ENCODE measurements at places on chromosomes 12 and 14.

DNA sequence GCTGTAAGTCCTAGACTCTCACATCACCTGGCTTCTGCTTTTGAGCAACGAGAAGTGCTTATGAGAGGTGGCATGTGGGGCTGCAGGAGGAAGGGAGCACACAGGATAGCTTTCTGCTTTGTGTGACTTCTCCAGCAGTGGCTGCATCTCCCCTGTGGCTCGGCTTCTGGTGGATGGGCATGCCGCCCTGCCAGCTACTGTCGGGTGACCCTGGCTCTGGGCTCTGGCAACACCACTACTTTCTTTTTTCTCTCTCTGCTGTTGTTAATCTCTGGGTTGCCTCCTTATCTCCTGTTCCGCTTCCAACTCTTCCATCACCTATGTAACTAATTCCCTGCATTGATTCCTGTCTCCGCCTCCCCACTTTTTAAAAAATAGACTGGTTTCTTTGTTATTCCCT lies 209.1 kb upstream of the DAAM1 start:
- no peak for DNase-seq

- DNase-seq: no peak
These were observed 2.0 kb upstream of the OAS3 start for GRCh38 chr12:112936264-112936663.

GRCh38 chr12:89690925-89691324 lies 17.7 kb downstream of the ATP2B1 start:
- no peak for DNase-seq

- DNase-seq: no peak
These were observed 61.1 kb downstream of the PRMT8 start for GRCh38 chr12:3551976-3552725.

- no peak for DNase-seq
These were observed 145.3 kb downstream of the EGLN3 start for GRCh38 chr14:33805593-33805992.

DNA sequence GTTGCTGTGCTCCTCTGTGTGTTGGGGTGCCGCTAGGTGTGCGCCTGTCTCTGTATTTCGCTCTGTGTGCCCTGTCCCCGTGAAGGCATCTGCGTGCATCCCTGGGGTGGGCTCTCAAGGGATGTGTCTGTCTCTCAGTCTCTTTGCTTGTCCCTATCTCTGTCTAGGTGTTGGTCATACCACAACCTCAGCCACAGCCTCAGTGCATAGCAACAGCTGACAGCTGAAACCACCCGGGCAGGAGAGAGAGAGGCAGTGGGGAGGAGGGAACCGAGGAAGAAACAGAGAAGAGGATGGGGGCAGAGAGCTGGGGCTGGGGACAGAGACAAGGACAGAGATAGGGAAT lies 953 bp upstream of the NXPH4 start:
- no peak for DNase-seq

GRCh38 chr12:117032593-117033381 lies 66.4 kb downstream of the TESC start:
- no peak for DNase-seq

GRCh38 chr14:78764645-78765044 lies 594.5 kb downstream of the NRXN3 start:
- DNase-seq: no peak

- DNase-seq: no peak
These were observed 5.4 kb downstream of the TXNRD1 start for GRCh38 chr12:104220931-104221330.

DNA sequence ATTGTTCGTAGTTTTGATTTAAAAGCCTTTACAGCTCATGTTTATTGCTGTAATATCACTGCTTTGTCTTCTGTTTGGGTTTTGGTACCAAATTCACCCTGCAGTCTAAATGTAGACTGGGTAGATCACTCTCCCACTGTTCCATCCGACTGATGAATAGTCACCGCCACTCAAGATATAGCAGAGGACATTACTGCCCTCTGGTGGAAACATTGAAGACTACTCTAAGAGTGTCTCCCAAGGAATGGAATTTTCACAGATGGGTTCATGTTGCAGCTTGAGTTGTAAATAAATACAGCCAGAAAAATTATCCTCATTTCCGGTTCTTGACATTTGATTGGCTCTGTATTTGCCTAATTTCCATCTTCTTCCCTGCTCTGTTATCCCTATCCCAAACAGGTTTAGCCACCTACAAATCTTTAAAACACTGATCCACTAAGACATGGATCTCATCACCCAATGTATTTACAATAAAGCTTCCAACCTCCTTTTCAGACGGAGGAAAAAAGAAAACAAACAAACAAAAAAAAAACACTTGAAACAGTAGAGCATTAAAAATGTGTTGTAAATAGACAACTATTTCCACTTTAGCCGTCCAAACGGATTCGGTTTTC lies 198.3 kb upstream of the CPNE8 start:
- DNase-seq: no peak

DNA sequence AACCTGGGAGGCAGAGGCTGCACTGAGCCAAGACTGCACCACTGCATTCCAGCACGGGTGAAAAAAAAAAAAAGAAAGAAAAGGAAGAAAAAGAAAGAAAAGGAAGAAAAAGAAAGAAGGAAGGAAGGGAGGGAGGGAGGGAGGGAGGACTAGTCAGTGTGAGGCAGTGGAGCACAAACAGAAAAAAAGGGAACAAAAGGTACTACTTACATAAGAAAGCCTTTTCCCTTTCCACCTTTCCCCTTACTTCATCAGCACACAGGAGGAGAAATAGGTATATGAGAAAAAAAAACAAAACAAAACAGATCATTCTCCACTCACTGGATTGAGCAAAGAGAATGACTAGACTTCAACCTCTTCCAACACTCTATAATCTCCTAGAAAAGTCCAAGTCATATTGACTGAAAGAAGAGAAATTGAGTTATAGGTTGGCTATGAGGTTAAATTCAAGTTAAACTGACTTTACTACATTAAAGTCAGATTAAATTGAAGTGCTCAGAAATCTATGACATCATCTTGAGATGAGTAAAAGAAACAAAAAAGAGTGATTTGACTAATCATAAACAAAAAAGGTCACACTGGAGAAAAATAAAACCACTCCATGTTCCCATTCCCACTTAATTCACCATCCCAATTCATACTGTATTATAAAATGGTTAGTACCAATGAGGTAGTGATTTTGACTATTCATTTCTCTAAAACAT lies 43.6 kb downstream of the NOVA1 start:
- DNase-seq: no peak

GRCh38 chr14:50608302-50608851 lies 48.4 kb downstream of the ATL1 start:
- DNase-seq: no peak

DNA sequence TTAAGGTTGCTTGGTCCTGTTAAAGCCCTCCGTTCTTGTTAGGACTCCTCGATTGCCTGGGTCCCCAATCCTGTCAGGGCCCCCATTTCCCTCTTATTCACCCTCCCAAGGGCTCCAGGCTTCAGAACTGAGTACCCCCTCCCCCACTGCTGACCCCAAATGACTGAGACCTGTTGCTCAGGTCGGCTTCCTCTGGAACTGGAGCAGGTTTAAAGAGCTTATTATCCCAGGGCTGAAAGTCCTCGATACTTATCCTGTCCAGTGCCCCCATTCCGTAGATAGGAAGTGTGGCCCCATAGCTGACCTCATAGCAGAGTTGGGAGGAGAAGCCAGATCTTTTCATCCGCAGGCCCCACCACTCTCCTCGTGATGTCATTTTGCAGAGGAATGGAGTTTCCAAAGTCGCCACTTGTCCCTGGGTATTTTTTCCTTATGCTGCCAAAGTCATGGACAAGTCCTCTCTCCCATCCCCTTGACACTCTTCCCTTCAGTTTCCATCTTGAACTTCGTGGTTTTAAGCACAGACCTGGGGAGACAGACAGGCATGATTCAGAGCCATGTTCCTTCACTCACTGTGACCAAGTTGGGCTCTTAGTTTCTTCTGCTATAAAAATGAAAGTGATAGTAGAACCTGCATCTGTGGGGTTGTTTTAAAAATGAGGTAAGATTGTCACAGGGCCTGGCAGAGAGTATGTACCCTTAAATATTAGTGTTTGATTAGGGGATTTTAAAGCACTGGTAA lies 1.2 kb downstream of the USP30 start:
- no peak for DNase-seq

DNA sequence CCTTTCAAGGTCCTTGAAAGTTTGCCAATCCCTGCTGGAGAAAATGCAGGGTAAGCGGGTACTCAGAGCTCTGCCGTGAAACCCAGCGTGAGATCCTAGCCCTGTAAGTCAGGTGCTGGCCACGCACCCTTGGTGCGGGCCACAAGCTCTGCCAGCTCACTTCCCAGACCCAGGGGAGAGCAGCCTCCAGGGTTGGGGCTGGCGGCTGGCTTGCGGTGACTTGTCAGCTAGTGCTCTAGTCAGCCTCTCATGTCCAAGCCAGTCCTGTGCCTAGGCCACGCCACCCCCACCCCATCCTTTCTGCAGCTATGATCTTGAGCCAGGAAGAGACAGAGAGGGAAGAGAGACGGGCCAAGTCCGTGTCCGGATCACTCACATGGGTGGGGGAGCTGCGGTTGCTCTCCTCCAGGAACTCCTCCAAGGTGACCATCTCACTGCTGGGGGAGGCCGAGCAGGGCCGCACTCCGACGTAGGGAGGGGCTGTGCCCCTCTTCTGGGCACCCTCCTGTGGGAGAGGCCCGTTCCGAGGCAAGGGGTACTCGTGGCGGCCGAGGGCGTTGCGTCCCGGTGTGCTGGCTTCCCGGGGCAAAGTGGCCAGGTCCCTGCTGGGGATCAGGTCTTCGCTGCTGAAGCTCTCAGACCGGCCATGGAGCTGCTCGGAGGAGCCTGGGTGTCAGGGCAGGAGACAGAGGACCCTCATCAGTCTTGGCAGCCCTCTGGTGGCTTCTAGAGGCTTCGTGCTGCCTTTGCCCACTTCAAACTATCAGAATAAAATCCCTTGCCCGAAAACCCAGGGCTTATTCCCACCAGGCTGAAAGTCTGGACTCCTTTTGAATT lies 33.3 kb upstream of the GPR68 start:
- no peak for DNase-seq

GRCh38 chr12:93636708-93637107 lies 40.5 kb upstream of the CRADD start:
- no peak for DNase-seq

DNA sequence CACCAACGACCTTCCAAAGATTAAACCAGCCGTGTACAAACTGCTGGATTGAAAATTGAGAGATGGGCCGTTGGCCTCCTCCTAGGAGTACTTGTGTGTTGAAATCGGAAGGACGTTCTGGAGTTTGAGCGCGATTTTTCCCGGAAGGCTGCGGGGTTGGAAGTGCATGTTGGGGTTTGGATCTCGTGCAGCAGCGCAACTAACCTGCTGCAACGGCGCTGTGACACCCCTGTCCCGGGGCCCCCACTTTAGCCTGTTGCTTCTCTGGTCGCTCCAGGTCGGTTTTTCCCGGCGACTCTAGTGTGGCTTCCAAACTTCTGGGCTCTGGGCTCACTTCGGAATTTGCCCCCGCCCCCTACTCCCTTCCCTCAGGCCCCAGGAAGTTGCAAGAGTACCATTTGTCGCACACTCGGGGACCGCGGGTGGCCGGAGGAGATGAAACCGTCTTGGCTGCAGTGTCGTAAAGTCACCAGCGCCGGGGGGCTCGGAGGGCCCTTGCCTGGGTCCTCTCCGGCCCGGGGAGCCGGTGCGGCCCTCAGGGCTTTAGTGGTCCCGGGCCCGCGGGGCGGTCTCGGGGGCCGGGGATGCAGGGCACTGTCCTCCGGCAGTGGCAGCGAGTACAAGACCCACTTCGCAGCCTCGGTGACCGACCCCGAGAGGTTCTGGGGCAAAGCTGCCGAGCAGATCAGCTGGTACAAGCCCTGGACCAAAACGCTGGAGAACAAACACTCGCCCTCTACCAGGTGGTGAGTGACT lies at the start of gene ACSS3:
Gene ACSS3, plus strand, starts transcription at position 394 of the 756 bp plus-strand sequence. Its CDS starts 42 bp downstream, at position 436.
- DNase-seq: no peak

DNA sequence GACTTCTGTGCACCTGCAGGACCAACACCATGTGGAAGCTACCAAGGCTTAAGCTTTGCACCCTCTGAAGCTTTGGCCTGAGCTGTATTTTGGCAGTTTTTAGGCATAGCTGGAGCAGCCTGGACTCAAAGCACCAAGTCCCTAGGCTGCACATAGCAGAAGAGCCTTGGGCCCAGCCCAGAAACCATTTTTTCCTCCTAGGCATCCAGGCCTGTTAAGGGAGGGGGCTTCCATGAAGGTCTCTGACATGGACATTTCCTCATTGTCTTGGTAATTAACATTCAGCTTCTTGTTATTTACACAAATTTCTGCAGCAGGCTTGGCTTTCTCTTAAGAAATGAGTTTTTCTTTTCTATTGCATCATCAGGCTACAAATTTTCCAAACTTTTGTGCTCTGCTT lies 475.8 kb upstream of the FLRT2 start:
- DNase-seq: no peak

DNA sequence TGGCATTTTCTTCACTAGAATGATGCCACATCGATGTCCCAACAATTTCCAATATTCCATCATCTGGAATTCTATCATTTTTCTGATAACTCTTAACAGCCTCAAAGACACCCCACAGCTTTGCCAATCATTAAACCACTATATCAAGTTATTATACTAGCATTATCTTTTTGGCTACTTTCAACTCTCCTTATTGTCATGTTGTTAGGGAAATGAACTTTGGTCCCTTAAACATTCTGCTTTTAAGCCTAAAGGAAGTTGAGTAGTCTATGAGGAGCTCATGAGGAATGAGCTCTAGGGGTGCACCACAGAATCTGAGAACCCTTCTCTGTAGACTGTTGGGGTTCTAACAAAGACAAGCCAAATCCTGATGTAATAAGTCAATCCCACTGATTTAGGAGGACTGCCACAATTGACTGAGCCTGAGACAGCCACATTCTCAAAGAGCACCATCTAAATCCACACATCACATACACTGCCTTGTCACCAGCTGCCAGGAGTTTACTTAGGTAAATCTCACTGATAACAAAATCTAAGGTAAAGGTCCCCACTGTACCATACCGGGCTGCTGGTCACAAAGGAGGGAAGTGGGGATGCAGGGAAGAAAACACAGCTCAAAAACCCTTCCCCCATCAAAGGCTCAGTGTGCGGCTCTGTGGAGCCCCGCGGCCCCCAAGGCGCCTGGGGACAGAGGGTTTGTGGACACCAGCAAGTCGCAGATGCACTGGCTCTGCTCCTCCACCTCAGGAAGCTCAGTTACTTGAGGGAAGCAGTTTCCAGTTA lies 58.2 kb downstream of the SETD3 start:
- DNase-seq: no peak

GRCh38 chr12:24906141-24906540 lies 42.8 kb downstream of the BCAT1 start:
- no peak for DNase-seq

GRCh38 chr14:51318813-51319597 lies 79.0 kb downstream of the TMX1 start:
- DNase-seq: no peak

GRCh38 chr12:104064031-104064841 lies at the start of gene HCFC2:
HCFC2 (plus strand) TSS chr12:104064531; CDS start chr12:104064561, 30 bp downstream.
- peak; percentile 83 for DNase-seq

Data from activated T-cell treated with anti-CD3 and anti-CD28 coated beads for 1 hour (primary cell).